Inflammatory macrophage (primary cell): ENCODE measurements at places on chromosomes 5 and 9.
A peak's percentile ranks its signal among the peaks of the same experiment; 100 is the strongest.

DNA sequence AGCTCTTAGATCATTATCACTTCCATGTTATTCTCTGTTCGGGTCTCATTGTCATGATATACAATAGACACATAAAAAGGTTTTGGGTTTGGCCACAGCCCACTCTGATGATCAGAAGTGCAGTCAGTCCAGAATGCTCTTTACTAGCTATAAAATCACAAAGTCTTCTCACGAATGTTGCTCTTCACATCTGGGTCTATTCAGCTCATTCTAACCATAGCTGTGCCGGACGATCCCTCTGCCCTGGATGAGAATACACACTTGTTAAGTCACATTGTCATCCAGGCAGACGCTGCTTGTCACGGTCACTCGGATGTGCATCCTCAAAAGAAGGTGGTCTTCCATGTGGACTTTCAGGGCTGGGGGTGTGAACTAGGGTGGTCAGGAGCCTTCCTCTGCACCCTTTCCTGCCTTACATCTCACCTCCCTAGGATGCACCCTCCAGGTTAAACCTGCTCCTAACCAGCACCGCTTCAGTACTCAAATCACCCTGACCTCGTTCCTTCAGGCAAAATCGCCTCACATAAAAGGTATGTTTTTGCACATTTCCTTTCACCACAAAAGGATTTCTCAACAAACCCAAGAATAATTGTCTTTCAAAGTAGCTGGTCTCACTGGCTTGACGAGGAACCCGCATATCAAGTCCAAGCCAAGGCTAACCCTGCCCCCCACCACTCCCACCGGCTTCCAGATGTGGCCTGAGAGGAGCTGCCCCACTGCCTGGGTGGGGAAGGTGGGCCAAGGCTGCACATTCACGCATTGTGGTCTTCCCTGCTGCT is 21.9 kb downstream of the ANKH start:
- DNase-seq = no peak

- DNase-seq = peak; percentile 16
Measured at GRCh38 chr9:2493109-2493508, 128.5 kb upstream of the VLDLR start.

- DNase-seq = no peak
Measured at GRCh38 chr5:80474929-80475328, 13.0 kb upstream of the FAM151B start.

DNA sequence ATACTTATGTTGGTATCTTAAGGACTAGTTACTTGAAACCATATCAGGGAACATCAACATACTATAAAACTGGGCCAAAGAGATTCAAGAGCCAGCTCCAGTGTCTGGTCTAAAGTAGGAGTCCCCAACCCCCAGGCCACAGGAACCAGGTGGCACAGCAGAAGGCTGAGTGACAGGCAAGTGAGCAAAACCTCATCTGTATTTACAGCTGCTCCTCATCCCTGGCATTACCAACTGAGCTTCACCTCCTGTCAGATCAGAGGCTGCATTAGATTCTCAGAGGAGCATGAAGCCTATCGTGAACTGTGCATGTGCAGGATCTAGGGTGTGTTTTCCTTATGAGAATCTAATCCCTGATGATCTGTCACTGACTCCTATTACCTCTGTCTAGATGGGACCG is 581.6 kb upstream of the CDH9 start:
- no peak for DNase-seq

GRCh38 chr9:35690614-35691333 is 1.0 kb upstream of the TPM2 start:
- peak; percentile 51 for DNase-seq

DNA sequence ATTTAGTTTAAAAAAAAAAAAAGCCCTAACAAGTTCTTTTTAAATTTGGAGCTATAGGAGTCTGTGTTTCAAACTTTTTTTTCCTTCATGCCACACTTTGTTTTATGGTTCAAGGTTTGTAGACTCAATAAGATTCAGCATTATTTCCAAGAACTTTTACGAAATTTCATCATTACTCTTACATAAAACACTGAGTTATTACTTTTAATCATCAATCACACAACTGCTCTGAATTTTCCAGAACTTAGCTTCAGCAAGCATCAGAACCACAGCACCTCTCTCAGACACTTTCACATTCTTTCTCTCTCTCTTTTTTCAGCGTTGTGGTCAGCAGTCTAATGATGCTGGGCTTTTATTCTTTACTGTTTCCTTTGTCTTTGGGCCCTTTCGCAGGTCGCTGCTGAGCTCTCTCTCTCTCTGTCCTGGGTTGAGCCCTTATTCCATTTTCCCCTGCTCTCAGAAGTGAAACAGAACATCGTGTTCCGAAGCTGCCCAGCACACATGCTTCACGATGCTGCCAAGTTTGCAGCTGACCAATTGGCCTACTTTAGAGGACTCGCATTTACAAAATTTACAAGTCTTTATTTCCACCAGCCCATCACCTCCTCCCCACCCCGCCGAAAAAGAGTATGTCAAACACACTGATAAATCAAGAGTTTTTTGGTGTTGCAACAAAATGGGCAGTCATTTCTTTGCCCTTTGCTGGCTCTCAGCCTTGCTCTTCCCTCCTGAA is 44.6 kb upstream of the PIK3R1 start:
- DNase-seq = no peak

DNA sequence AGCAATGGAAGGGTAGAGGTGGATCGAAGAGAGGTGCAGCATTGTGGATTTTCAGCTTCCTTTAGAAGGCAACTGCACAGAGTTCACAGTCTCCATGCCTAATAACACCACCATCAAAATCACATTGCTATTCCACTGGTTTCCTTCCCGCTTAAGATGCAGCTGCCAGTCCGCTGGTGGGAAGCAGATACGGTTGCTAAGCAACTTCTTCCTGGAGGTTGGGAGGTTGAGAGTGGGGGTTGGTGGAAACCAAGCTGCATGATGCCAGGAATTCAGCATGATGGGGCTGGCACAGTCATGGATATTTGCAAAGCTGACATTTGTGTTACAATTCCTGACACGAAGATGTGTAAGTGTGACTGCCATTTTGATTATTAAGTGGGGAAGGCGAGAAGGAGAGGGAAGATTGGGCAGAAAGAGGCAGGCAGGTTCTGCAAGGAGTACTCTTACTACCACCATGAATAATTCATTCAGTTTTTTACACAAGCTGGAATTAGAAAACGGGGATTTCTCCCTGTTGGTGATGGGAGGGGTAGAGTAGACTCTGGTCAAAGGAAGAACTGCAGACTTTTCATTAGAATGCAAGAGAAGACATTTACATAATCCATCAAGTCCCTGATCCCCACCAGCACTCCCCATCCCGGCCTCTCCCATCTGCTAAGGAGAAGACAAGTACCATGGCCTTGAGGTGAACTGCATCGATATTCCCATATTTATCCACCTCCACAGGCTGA is 87.5 kb downstream of the GLDC start:
- no peak for DNase-seq

DNA sequence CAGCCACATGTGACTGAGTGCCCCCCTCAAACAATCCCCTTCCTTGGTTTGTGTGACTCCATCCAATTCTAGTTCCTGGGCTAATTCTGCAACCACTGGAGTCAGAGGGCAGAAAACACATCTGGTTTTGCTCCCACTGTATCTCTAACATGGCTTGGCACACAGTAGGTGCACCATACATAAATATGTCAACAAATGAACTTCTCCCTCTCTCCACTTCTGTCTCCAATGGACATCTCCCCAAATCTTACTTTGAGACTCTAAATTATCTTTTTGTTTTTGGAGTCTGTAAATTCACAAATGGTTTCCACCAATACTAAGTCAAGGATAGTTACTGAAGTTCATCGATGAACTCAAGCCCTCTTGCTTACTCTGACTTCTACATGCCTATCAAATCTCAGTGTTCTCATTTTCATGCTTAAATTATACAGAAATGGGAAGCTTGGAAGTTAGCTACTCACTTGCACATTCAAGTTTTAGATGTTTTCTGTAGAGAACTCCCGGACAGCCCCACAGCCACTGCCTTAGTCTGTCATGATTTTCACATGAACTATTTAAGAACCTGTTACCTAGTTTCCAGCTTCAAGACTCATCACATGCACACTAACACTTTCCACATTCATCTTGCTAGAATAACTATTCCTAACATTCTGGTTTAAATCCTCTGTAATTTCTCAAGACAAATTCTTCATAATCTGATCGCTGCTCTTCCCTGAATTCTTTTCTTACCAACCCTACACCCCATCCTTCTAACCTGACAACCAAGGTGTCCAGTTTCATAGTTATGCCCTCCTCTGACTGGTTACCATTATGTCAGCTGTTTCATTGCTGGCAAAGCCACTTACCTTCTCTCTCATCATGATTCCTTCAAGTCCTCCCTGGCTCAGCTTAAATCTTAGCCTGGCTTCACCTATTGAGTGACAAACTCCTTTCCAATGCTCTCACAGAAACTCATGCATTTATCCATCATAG is 6.0 kb downstream of the RPL37 start:
- DNase-seq = no peak

- DNase-seq = no peak
Measured at GRCh38 chr5:173613433-173614159, 2.9 kb downstream of the BOD1 start.

DNA sequence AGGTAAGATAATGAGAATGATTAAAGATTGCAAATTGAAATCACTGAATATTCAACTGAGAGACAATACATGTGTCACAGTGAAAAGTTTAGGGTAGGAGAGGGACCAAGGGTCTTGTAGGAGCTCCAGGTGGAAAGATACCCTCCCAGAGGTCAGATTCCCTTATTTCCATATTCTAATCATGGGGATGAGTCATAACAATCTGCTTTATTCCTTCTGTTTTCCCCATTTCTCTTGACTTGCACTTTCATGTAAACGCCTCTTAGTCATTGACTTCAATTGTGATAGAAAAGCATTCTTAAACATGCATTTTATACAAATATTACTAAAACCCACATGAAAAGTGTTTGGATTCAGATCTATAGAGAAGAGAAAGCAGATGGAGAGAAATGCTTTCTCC is 81.3 kb upstream of the CTSL start:
- DNase-seq = no peak
